ENCODE measurements at places on chromosomes 7 and 10.

- DNase-seq = no peak
Observed at GRCh38 chr7:3120513-3120912, 76.8 kb upstream of the CARD11 start.

- peak; percentile 7 for DNase-seq
Observed at GRCh38 chr7:30029696-30030095, 1.5 kb downstream of the PLEKHA8 start.

GRCh38 chr7:2224491-2224928 lies 8.2 kb downstream of the MAD1L1 start:
- no peak for DNase-seq

GRCh38 chr7:91520645-91521044 lies 256.4 kb downstream of the FZD1 start:
- DNase-seq = no peak

- DNase-seq = peak; percentile 3
Observed at GRCh38 chr7:55641273-55641691, 69.0 kb upstream of the VOPP1 start.

GRCh38 chr7:139731802-139732470 lies 45.9 kb downstream of the HIPK2 start:
- DNase-seq = no peak

- DNase-seq = no peak
Observed at GRCh38 chr7:49695971-49696370, 77.5 kb upstream of the VWC2 start.

GRCh38 chr7:45119550-45119949 lies 8.1 kb upstream of the TBRG4 start:
- no peak for DNase-seq

DNA sequence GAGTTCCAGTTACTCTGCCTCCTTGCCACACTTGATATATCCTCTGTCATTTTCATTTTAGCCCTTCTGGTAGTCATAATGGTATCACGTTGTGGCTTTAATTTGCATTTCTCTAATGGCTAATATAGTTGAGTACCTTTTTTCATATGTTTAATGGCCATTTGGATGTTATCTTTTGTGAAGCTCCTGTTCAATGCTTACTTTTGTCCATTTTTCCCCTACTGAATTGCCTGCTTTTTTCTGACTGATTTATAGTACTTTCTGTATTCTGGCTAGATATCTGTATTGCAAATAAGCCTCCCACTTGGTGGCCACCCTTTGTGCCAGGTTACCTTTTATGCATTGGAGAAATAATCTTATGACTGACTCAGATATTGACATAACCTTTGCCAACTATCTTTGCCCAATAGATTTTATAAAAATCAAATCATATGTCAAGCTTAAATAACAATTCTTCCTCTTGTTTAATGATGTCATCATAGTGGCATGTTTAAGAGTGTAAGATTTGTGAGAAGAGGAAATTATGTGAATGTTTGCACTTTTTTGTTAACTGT lies 50.6 kb downstream of the PRPF18 start:
- no peak for DNase-seq

DNA sequence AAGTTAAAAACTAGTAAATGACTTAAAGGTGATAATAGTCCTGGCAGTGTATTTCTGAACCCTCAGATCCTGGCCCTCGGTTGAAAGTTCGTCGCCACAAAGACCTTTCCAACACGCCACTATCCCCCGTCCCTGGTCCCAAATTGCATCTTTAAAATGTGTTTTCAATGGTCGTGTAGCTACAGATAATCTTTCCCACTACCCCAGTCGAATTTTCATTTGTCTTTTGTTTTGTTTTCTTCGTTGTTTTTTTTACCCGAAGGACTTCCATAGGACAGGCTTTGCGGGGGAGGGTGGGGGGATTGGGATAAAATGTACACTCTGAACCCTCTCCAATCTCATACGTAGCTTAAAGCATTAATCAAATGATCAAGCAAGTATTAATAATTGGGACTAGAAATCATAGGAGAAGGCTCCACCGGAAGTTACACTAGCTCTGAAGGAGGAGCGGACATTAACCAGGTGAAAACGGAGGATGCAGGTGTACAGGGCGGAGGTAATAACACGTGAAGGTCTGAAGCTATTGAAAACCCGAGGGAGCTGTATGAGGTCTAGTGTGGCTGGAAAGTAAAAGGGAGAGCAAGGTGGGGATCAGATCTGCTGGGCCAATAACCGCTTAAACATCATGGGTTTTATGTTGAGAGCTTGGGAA lies 32.8 kb upstream of the PHF14 start:
- DNase-seq = no peak

DNA sequence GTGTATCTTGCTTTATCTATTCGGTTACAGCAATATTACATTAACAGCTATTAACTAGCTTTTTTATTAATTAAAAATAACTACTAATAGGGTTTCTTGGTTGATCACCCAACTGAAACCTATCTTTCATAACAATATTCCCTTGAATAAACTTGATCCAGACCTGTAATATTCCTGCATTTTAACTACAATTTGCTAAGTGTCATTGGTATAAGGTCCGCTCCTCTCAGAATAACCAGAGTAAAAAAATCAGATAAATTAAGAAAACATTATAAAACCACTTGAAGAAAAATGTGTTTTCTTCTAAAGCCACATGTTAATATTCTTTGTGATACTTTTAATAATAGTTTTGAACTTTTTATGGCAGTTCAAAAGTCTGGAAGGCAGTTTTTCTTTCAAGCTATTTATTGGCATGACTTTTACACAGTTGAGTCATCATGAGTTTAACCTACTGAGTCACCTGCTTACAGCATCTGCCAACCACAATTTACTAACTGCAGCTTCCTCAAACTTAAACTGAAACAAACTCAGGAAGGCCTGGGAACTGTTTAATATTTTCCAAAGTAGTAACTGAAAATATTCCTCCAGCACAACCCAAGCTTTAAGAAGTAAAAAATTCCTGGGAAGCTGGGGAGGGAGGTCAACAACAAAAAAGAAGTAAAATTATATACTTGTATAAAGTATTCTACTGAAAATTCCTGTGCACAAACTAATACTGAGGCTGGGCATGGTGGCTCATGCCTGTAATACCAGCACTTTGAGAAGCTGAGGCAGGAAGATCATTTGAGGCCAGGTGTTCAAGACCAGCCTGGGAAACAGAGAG lies 103.2 kb downstream of the NRBF2 start:
- DNase-seq = no peak

- DNase-seq = no peak
Observed at GRCh38 chr10:8379906-8380832, 325.7 kb downstream of the GATA3 start.

- no peak for DNase-seq
Observed at GRCh38 chr7:17595546-17595945, 297.1 kb downstream of the AHR start.

- DNase-seq = no peak
Observed at GRCh38 chr7:38280000-38280399, 6.6 kb upstream of the TARP start.

GRCh38 chr7:131235489-131236317 lies 92.0 kb upstream of the MKLN1 start:
- DNase-seq = peak; percentile 62

GRCh38 chr10:97771913-97772823 lies at the start of gene SFRP5:
Gene SFRP5 (minus strand): TSS chr10:97771999. CDS start chr10:97771833, 166 bp downstream.
- DNase-seq = no peak

DNA sequence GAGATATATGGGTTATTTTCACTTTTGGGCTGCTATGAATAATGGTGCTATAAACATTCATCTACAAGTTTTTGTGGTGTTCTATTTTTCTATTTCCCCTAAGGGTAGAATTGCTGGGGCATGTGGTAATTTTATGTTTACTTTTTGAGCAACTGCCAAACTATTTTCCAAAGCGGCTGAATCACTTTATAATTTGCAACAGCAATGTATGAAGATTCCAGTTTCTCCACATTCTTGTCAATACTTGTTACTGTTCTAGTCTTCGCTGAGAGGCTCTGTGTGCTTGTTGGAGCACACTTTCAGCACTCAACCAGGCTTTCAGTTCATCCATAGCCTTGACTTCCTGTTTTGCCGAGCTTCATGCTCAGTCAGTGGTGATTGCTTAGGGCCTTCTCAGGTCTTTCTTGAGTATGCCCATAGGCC lies 39.0 kb downstream of the ADK start:
- no peak for DNase-seq
